Frontal cortex (tissue), 4 donors: ENCODE measurements at places on chromosomes 2 and 18. TPM values are rescaled to one million over a fixed set of nuclear protein-coding genes. Genes with fewer than 3 reads are reported as not detected.

- no peak for DNase-seq
Measured at GRCh38 chr2:96521219-96521618, 15.3 kb upstream of the ARID5A start.

DNA sequence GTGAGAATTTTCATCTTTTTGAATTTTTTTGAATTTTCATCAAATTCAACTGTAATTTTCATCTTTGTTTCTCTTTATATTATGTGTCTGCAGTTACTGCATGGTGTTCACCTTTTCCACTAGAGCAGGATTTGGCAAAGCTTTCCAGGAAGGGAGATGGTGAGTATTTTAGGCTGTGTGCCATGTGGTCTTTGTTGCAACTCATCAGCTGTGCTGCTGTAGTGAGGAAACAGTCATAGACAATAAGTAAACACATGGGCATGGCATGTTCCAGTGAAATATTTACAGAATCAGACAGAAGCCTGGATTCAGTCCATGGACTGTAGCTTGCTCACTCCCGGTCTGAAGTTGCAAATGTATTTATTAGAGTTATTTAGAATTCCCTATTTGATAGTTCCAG lies 120.4 kb downstream of the DCDC2C start:
- DNase-seq = no peak

DNA sequence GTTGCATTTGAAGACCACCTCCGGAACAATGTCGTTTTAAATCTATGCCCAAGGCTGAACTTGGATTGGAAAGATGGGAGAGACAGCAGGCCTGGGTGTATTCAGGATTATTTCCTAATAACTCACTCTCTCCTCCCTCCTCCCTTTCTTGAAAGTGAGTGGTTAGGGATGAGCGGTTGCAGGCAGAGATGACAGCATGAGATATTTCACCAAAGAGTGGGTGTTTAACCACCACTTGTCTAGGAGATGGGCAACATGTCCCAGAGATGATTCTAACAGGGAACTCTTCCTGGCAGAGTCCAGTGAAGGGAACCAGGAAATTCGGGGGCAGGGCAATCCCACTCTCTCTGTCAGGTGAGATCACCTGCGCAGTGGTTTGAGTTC lies 123.2 kb downstream of the KCTD1 start:
- DNase-seq = no peak

DNA sequence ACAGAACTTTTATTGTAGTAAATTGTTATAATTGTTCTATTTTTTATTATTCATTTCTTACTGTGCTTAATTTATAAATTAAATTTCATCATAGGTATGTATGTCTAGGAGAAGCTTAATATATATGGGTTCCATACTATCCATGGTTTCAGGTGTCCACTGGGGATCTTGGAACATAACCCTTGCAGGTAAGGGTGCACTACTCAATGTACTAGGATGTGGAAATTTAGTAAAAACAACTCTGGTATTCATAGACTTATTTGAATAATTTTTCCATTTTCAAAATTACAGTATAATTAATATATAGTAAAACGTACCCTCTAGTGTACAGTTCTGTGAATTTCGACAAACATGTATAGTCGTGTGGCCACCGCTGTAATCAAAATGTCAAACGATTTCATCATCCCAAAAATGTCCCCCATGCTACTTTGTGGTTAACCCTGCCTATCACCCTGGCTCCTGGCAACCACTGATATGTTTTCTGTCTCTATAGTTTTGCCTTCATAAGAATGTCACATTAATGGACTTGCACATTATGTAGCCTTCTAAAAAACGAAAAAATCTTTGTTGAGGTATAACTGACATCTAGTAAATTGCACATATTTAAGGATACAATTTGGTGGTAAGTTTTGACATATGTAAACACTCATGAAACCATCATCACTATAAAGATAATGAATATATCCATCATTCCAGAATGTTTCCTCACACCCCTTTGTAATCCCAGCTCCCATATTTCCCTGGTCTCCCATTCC lies 45.7 kb downstream of the ARL5A start:
- DNase-seq = no peak

Gene SIGLEC15
- total RNA-seq = not detected

DNA sequence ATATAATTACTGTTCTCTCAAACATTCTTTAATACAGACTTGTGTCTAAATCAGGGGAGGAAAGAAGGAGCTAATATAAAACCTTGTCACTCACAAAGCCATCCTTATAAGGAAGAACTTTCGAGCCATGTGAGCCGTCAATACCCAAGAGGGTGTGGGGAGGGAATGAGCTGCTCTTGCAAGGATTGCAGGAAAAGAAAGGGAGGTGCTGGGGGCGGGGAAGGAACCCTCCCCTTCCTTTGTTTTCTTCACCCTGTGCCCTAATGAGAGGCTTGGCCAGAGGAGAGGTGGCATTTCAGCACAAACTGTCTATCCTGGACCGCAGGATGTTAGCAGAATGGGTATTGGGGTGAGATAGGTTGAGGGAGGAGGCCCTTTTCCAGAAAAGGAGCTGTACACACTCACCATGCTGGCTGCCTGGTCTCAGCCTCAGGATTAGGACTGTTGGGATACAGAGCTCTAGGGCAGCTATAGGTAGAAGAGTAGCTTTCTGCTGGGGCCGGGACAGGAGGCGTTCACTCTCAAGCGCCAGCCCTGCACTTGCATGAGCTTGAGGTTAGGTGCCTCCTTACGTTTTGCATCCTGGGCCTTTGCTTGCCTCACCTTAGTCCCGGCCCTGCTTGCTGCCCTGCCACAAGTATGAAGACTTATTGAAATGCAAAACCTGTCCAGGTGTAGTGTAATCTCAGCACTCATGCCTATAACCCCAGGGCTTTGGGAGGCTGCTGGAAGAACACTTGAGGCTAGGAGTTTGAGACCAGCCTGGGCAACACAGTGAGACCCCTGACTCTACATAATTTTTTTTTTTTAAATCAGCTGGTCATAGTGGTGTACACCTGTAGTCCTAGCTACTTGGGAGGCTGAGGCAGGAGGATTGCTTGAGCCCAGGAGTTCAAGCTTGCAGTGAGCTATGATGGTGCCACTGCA lies 190.5 kb downstream of the LOXHD1 start:
- no peak for DNase-seq

Gene ZNF385B
- total RNA-seq = 7.7 TPM

DNA sequence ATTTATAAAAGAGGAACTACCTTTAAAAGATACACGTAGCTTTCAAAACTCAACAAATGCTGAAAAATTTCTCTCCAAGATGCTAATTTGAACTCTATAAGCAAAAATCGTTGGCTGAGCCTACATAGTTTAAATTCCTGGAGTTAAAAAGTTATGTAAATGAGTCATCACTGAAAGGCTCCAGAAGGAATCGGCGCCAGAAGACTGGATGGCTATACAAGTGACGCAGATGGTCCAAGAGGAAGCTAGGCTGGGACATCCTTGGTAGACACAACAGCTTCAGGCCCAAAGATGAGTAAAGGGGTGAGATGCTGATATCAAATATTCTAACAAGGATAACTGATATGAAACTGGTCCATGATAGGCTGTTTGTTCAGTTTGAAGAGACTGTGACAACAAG lies 22.8 kb upstream of the DNAH6 start:
- no peak for DNase-seq

DNA sequence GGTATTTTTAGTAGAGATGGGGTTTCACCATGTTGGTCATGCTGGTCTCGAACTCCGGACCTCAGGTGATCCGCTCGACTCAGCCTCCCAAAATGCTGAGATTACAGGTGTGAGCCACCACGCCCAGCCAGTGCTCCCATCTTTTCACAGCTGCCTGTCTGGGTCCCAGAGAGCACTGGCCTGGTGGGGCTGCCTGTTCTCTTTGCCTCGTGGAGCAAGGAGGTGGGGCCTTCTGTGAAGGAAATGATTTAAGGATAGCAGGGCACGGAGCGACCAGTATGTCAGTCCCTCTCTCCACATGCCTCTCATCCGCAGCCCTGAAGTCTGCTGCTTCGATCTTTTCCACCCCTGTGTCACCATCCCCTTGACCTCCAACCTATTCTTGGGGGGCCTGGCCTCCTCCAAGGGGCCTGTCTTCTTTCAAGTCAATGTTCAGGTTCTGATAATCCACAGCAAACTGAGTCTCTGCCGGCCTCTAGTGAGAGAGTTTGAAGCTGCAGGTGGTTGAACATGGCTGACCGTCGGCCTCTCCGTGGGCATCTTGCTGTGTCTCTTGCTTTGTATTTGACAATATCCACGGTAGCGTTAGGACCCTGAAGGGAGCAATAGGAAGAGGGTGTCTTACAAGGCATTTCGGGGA lies 28.2 kb upstream of the GIGYF2 start:
- DNase-seq = no peak

Gene NT5C1B
- total RNA-seq = not detected

- DNase-seq = no peak
Measured at GRCh38 chr2:96891591-96892333, 21.9 kb upstream of the SEMA4C start.

GRCh38 chr2:67581751-67582150 lies 184.6 kb downstream of the ETAA1 start:
- DNase-seq = no peak

DNA sequence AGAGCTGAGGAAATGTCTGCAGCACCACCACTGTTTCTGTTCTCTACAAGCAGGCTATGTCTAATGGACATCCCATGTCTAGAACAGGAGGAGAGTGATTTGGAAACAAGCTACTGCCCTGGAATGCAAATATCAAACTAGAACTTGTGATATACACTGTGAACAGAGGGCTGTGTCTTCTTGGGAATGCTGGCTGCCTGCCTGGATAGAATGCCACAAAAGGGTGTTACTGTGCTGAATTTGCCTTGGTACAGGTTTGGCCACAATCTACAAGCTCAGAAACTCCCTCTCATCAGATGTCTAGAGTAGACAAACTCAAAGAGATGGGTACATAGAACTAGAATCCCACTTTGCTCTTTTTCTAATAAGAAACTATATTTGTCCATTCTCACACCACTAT lies 170.5 kb downstream of the NYAP2 start:
- no peak for DNase-seq

Gene MC4R
- 3.3 TPM for total RNA-seq

DNA sequence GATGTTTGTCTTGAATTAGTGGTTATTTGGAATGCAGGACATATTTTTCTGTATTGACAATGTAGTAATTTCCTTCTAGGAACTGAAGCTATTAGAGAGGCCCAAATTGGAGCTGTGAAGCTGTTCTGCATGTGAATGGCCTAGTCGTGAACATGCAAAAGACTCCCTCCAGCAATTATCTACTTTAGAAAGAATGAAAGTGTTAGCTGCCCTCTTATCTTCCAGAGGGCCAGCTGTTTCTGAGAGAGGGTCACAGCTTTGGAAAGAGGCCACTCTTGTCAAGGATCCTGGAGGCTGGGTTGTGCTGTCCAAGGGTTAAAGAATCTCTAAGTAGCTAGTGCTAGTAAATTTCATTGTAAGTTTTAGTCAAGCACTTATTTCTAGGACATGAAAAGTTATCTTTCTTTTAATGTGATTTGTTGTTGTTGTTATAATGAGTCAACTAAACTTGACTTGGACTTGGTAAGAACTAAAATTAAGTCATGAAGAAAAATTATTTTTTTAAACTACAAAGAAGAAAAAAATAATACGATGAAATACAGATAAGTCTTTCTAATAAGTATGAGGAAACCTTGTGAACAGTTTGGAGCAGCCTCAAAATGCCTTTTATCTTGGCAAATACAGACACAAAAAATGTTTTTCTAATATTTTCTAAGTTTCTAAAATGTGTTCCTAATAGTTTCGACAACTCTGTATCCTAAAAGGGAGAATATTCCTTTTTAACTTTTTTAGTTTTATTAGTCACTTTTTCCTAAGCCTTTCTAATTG lies 36.8 kb downstream of the DPP4 start:
- no peak for DNase-seq

Gene SCN7A
- total RNA-seq = 1.6 TPM

GRCh38 chr2:105114551-105114950 lies 76.7 kb downstream of the MRPS9 start:
- peak; percentile 75 for DNase-seq

- DNase-seq = no peak
Measured at GRCh38 chr2:16653083-16653375, 12.6 kb downstream of the CYRIA start.

GRCh38 chr2:222703886-222704285 lies 32.4 kb downstream of the MOGAT1 start:
- no peak for DNase-seq

GRCh38 chr2:79971807-79972206 lies 332.7 kb downstream of the LRRTM1 start:
- no peak for DNase-seq

Gene SERPINB12
- total RNA-seq = not detected

GRCh38 chr2:220396287-220396686 lies 768.9 kb downstream of the SLC4A3 start:
- DNase-seq = no peak
